ELF-1 (cell line): ENCODE measurements at places on chromosomes 1 and 21.
A peak's percentile ranks its signal among the peaks of the same experiment; 100 is the strongest.

DNA sequence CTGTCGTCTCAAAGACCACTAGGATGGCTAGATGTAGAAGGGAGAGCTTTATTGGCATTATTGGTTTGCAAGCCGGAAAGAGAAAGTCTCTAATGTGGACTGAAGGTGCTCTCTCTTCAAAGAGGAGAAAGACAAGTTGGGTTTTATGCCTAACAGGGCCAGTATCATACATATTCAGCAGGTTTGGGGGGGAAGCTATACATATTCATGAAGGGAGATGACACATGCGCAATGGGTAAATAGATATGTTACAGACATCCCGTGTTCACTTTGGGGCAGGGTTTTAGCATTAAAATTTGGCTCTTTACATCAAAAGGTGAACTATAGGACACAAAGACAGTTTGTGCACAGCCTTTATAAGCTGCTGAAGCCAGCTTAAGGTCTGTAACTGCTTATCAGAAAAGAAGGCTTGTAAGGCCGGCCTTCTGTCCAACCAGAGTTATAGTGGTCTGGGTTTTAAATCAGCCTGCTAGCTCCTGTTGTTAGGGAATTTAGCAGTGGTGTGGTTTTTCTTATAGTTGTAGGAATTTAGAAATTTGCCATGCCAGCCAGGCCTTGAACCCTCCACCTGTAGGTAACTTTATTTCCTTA is 46.5 kb upstream of the LRRN2 start:
- no peak for DNase-seq

- DNase-seq: no peak
Measured at GRCh38 chr1:18005238-18005637, 102.4 kb upstream of the IGSF21 start.

DNA sequence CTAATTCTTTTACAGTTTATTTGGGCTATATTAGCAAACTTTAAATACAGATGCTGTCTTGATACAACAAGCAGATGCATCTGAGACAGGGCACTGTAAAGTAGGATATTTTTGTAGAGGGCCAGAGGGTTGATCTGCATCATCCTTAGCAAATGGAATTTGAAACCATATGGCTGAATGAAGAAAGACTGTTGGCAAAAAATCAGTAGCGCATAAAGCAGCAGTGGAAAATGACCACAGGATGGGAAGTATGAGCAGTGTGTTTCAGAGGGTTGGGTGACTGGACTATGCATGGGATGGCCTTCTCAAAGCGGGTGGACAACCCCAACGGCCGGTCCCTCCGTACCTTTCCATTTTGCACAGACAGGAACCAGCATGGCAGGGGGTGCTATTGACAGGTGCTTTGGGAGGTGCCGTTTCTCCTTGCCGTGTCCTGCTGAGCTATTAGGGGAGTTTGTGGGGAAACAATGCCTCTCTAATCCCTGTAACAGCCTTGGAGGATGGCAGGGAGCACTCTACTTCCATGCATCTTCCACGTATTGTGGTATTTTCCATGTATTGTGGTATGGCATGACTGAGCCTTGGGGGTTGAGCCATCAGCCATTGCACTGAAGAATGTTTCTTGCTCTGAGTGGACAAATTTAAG is 5.9 kb downstream of the LRRC8B start:
- DNase-seq: no peak

- no peak for DNase-seq
Measured at GRCh38 chr1:238606457-238606856, 715.7 kb upstream of the ZP4 start.

GRCh38 chr21:32578107-32578691 is 7.1 kb downstream of the TCP10L start:
- DNase-seq: peak; percentile 47

DNA sequence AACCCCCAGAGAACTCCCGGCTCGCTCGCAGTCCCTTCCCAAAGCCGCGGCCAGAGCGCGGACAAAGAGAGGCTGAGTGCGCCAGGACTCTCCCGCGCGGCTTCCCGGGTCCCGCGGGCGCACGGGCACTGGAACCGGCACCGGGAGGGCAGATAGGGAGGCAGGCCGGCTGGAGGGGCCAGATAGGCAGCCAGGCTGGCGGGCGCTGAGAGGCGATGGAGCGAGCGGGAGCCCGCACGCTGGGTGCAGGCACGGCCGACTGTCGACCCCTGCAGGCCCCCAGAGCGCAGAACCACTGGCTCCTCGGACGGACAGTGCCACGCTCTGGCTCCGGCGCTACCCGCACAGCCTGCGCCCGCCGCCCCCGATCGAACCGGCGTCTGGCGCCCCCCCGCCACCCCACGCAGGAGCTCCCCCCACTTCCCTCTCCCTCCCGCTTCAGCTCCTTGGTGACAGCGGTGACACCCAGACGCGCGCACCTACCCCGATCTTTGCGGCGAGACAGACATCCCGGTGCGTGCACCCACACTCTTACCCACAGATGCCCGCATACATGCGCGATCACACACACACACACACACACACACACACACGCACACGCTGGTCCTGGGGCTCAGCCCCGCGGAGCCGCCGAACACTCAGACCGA is 534 bp downstream of the SLC6A9 start:
- peak; percentile 76 for DNase-seq

GRCh38 chr21:28207436-28208173 is 785.1 kb downstream of the LTN1 start:
- no peak for DNase-seq
